SK-N-SH treated with all-trans-retinoic acid at 6 μM for 48 hours (cell line): ENCODE measurements at places on chromosomes 2 and 18.

- no peak for ATAC-seq
These were observed 89.4 kb upstream of the EML6 start for GRCh38 chr2:54634021-54634420.

DNA sequence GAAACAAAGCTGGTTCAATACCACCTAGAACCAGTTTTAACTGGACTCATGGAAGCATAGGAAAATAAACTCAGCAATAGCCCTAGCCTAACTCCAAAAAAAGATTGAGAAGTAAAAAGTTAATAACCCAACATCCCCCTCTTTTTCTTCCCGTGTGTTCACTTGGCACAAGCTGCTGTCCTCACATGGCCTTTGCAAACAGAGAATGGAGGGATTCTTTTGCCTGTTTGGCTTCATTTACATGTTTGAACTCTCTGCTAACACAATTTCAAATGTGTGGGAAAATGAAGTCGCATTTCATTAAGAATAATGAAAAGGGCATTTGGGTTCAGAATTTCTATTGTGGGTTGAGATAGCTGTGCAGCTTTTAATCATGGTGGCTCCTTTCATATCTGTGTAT, 589.2 kb upstream of the LRRTM1 start:
- ATAC-seq = no peak

DNA sequence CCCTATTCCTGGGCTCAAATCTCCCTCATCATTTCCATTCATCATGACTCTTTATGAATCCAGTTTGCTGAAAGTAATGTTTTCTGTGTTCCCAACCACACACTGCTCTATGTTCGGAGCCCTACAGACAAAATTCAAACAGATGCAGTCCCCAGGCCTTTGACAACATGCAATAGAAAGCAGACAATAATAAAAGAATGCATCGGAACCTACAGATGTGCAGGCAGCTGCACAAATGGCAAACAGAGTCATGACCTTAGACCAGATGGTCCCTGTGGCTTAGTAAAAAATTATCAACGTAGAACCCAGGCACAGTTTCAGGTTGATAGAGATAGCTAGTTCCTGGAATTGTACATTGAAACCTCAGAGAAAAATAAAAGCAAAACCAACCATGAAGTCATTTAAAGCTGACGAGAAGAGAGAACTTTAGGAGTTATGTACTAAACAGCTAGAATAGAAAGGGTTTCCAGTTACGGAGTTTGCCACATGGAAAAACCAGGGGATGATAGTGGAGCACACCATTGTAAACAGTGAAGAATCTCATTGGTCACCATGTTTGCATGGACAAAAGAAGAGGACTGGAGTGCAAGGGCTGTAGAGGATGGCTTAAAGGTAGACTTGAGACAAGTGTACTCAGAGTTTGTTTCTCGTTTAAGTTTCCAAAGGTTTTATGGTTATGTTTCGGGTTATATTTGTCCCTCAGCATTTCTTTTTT, 23.2 kb upstream of the ACVR1 start:
- no peak for ATAC-seq

DNA sequence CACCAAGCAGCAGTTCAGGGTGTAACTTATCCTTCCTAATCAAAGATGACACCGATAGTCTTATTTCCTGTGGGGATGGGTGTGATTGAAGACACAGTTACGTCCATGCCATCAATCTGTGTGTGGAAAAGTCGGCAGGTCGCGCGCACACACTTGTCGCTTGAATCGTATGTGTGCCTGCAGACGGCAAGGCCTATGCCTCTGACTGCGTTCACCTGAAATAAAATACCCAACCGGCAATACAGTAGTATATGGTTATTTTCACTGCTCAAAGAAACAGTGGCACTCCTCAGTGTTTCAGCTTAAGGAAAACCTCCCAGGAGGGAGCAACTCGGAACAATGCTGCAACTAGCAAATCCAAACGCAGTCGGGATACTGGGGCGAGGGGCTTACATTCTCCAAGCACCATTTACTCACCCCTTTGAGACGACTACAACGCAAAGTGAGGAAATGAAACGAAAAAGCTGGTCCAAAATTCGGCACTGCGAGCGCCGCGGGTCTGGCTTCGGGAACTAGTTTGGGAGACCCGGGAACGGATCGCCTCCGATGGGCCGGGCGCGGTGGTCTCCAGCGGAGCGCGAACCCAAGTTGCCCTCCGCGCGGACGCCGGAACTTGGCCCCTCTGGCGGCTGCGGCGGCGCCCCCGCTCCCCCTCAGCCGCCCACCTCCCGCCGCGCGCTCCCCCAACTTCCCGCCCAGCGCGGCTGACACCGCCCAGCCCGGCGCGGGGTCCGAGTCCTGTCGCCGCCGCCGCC, 675 bp downstream of the PRKD3 start:
- peak; percentile 44 for ATAC-seq

DNA sequence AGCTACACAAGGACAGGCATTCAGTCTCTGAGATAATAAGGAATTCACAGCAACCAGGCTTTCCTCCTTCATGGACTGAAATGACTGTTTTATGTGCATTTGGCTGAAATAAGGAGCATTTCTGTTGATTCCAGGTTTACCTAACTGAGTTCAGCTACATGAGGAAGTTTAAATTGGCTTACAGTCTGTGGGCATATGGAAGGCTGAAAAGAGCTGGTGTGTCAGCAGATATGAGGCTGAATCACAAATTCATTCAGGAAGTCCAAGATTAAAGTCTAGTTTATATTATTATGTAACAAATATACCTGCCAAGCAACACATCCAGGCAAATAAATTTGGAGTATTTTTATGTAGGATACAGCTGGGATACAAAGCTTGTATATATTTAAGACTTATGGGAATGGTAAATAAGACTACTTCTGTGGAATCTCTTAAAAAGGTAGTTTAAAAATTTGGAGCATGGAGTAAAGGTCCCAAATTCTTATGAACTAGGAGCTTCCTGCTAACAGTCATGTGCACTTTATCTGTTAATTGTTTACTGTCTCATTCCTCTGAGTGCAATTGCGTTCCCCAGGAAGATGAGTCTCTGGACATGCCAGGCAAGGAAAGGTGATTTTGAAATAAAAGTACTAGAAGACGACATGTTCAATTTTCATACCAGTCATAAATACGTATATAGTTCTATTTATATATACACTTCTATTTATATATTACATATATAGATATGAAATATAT, 53.0 kb downstream of the ZC3H8 start:
- no peak for ATAC-seq

DNA sequence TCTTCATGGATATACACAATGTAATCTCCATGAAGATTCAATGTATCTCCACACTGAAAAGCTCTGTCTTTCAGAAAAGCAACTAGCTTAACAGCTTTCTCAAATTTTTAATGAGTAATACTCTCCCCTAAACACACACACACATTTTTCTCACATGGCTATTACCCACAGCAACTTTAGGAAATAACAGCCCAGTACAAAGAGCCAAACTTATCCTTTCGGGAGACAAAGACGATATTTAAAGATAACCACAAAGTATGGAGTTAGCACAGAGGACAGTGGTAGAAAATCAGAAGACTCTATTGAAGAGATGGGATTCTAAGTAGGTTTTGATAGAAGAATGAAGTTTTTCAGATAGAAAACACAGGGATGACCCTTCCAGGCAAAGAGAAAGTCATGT, 394.9 kb upstream of the TRIB2 start:
- ATAC-seq = no peak

DNA sequence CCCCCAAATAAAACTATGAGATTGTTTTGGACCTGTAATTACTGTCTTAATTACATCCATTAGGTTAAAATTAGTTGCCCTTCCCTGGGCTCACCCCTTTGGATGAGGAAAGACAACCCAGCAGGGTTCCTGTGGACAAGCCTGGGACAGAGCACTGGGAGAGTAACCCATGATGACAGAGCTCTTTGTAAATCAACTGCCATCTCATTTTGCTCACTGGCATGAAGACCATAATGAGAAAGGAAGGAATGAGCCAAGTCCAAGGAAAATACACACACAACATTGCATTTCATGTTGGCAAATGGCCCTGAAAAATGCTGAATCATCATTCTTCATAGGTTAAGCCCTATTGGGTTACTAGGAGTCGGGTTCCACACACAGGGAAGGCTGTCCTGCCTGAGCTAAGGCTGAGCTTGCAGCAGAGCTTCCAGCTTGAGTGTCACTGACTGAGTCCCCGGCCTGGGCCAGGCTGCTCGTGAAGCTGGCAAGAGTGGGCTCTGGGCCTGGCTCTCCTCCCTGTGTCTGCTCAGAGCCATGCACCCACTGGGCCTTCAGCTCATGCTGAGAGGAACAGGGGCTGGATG, 94.1 kb upstream of the ACAA2 start:
- ATAC-seq = peak; percentile 58; the same call in 2 of the 3 replicates

DNA sequence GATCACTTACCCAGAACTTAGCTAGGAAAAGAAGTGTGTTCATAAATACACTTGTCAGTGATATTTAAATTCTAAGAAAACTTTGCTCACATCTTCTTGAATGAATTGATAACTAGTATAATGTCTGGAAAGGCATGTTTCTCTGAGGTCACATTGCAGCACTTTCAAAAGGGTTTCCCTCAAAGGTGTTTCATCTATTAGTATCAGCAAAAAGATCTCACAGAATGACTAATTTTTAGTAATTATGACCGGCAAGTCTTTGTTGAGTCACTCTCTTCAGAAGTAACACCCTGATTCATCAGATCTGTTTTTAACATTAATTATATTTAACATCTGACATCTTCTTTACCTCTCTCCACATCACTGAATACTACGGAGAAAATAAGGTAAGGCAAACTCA, 222.3 kb downstream of the IKZF2 start:
- ATAC-seq = no peak

GRCh38 chr2:66189553-66189952, 245.4 kb upstream of the MEIS1 start:
- ATAC-seq = no peak
